ENCODE measurements at places on chromosomes 11 and 22. TPM values are rescaled to one million over a fixed set of nuclear protein-coding genes. Genes with fewer than 3 reads are reported as not detected.
A peak's percentile ranks its signal among the peaks of the same experiment; 100 is the strongest.

LMO1 gene
- total RNA-seq = not detected

RAG1 gene
- total RNA-seq = 1.1 TPM

ALDH3B2 gene
- total RNA-seq = not detected

CACNA1I gene
- not detected for total RNA-seq

APOA1 gene
- under 0.01 TPM for total RNA-seq

SYT9 gene
- total RNA-seq = 0.20 TPM

NAALAD2 gene
- total RNA-seq = 0.22 TPM

MAPK12 gene
- 37.0 TPM for total RNA-seq

TEX12 gene
- not detected for total RNA-seq

- no peak for DNase-seq
Measured at GRCh38 chr11:70606248-70606950, 208.1 kb downstream of the CTTN start.

DNA sequence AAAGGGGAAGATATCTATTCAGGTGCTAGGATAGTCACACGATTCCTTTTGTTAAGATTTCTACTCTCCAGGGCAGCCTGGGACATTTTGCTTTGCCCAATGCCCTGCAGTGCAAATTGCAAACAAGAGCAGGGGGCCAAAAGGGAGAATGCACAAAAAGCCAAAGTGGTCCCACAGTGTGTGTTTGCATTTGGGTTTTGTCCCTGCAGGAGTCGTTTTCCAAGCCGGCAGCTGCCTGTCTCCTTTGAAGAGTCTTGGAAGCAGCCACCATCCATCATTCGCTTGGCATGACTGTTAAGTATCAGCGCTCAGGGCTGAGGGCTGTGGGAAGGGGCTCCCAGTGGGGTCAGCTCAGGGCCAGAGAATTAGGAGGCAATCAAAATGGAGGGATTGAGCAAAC is 184.7 kb downstream of the MIAT start:
- no peak for DNase-seq

- DNase-seq = no peak
Measured at GRCh38 chr22:35113341-35113740, 47.4 kb downstream of the ISX start.

DNA sequence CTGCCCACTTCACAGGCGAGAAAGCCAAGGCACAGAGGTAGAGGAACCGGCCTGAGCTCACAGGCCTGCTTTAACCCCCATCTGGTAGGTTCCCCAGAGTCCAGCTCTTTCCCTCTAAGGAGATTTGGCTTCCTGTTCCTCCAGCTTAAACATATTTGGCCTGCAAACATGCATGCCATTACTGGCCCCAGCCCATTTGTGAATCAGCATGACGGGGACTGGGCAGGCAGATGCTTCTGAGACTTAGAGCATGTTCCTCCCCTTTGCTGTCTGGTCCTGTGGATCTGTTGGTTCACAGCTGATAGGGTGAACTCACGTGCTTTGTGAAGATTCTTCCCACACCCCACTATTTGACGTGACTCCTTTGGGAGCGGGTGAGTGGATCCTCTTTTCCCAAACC is 12.6 kb downstream of the CHST1 start:
- no peak for DNase-seq

DNA sequence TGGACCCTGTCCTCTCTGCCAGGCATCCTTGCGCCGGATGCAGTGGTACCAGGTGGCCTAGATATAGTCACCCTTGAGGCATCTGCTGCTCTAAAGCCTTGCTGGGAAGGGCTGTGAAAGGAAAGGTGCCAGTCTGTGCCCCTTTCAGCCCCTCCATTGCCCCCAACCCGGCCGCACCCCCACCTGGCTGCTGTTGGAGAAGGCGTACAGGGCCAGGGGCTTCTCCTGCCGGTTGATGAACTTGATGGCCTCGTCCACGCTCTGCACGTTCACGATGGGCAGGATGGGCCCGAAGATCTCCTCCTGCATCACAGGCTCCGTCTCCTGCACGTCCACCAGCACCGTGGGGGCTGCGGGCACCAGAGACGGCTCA is 10.2 kb downstream of the ALDH3B2 start:
- DNase-seq = no peak

DNA sequence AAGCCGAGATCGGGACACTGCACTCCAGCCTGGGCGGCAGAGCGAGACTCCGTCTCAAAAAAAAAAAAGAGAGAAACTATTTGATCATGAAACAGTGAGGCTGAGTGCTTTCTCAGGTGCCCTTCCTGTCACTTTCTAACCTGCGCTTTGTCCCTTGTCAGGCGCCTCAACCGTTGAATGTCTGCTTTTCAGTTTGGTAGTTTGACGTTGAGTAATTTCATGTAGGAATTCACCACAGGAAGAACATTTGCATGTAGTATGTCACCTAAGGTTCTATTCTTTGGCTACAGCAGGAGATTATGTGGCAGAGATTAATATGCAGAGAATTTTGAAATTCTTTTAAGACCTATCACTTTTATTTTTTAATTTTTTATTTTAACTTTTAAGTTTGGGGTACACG is 57.2 kb downstream of the PPFIA1 start:
- no peak for DNase-seq

DNA sequence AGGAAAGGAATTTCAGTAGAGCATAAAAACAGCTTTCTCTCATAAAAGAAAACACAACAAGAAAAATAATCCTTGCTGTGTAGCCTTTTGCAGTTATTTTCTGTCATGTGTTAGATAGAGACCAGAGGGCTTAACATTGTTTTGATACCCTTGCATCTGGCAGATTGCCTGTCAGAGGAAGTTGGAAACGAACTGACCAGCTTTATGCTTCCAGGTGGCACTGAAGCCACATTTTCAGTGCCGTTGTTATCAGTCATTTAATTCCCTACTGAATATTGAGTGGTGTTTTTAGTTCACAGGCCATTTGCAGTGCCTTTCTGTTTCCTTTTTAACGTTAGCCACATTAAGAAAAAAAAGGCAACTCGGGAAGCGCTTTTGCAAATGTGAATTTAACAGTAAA is 21.5 kb upstream of the RAG2 start:
- peak; percentile 86 for DNase-seq

- no peak for DNase-seq
Measured at GRCh38 chr11:109845437-109845836, 247.8 kb upstream of the ZC3H12C start.

DNA sequence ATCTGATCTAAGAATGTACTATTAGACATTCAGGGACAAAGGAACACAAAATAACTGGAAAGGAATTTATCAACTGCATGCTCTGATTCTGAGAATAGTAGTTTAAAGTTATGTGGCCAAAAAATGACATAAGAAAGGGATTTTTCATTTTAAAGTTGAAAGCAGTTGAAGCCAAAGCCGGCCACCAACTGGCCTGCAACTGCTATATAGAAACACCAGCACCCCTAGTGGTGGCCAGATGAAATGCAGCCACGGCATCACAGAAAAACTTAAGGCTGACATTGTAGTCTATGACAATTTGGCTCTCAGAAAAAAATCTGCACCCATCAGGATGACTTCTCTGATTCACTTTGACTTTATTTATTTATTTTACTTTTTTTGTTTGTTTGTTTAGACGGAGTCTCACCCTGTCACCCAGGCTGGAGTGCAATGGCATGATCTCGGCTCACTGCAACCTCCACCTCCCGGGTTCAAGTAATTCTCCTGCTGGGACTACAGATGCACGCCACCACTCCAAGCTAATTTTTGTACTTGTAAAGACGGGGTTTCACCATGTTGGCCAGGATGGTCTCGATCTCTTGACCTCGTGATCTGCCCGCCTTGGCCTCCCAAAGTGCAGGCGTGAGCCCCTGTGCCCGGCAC is 59.2 kb downstream of the SLC35F2 start:
- peak; percentile 80 for DNase-seq

DNA sequence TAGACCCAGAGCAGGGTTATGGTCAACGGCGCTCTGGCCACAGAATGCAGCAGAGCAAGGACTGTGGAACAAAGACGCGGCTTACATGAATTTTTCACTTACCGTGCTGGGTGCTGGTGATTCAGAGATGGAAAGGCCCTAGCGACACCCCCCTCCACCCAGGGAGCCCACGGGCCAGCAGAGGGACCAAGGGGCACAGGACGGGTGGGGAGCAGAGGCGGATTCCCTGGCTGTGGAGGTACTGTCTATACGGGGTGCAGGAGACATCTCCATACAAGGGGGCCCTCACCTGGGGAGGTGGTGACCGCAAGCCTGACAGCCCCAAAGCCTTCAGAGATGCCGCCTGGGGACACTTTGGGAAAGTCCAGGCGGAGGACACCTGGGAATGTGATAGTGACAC is 1.1 kb upstream of the SEPTIN5 start:
- no peak for DNase-seq

DNA sequence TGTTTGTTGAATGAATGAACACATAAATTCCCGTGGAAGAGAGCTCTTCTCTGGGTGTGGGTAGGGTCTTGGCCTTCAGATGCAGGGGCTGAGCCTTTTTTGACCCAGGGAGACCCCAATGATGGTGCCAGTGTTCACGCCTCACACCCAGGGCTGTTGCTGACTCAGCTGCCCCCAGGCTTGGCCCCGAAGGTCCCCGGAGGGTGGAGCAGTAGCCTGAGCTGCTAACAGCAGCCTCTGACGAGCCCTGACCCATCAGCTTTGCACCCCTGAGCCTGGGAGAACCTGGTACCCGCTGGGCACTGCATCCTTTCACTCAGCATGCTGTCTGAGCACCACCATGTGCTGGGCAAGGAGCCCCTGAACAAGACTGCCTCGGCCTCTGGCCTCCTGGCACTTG is 23.9 kb downstream of the NFAM1 start:
- no peak for DNase-seq

DNA sequence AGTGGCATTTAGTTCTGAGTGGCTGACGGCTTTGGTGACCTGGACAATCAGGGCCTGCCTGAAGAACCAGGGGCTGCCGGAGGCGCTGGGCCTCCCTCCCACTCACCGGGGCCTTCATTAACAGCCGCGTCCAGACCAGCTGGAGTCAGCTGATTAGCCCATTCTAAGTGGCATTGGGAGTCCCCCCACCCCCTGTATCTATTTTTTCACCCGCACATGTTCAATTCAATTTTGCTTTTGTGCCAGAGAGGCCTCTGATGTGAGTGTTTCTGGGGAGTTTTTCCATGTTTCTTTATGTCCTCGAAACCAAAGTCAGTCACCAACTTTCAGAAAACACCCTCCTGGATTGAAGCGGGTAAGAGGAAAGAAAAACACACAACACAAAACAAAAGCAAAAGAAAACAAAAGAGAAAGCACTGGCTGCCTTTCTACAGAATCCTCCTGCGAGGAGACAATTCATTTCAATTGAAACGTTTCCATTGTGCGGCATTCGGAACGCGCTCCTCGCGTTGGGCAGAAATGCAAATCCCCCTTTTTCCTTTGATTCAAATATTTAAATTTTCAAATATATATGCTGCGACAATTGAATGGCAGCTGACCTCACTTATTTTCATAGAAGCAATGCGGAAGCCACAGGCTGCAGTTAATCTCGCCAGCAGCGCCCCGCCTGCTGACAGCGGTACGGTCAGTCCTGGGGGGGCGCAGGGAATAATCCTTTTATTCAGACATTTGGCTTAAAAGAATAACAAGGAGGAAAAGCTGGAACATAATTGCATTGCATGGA is 17.7 kb downstream of the CDKN1C start:
- peak; percentile 44 for DNase-seq

GRCh38 chr11:106913141-106913540 is 105.1 kb downstream of the GUCY1A2 start:
- DNase-seq = no peak

DNA sequence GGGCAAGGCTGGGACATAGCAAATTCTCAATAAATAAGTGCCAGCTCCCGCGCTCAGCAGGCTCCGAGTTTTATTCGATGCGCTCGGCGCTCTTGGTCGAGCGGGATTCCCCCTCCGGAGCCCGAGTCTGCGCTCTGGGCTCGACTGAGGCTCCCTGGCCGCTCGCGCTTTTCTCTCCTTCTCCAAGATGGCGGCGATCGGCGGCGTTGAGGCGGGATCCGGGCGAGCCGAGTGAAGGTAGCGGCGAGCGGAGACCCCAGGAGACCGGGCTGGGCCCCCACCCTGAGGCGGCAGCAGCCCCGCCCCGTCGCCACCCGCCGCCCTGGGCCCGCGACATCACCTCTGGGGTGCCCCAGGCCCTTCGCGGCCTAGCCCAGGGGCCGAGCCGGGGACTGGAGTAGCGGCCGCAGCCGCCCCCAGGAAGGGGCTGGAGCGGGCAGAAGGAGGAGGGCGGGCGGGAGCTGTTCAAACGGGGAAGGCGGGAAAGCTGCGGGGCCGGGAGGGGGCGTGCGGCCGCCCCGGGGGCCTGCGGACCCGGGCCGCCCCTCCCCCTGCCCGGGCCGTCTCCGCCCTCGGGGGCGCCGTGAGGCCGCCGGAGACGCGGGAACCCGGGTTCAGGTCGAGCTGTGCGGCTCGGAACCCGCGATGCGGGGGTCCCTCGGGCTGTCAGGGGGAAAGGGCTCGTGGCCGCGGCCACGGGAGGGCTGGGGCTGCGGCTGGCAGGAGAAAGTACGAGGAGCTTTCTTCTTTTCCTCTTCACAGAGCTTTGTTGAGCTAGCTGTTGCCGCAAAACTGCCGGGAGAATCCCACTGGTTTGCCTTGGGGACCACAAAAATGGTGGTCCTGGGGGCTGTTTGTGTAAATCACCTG is at the start of gene HMGXB4:
TSS of gene HMGXB4 (plus strand) at position 173 of the 870 bp plus-strand sequence. CDS start 4,898 bp downstream, outside the sequence.
- DNase-seq = peak; percentile 94

GRCh38 chr11:88284336-88285050 is 53.0 kb downstream of the CTSC start:
- DNase-seq = peak; percentile 57

GRCh38 chr11:42257534-42257933 is 798.1 kb upstream of the LRRC4C start:
- no peak for DNase-seq

DNA sequence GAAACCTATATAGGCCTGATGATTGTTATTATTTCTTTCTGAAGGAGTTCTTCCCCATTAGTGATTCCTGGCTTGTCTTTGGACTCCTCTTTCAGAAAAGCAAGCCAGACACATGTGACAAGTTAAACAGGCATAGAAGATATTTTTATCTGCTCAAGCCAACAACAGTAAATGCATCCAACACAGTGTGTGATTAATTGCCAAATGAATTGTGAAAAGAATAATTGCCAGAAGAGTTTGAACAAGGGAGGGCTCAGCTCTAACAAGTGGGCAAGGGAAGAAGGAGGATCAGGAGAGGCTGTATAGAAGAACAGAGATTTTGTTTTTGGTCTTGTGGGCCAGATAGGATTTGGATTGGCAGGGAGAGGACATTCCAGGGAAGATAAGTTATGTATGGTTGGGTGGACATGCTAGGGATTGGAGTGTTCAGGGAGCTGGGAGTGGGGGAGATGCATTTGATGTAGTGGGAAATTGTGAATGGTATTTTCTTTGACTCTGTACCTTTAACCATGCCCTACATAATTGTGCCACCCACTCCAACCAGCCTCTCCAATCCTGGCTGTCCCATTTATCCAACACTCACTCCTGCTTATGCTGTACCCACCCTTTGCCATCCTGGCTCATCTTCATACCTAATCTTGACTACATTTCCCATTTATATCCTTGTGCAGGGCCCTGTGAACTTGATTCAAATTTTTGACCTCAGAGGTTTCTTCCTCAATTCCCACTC is 172.8 kb downstream of the RRAS2 start:
- no peak for DNase-seq

- no peak for DNase-seq
Measured at GRCh38 chr11:64857485-64857884, 13.0 kb upstream of the CDC42BPG start.

DNA sequence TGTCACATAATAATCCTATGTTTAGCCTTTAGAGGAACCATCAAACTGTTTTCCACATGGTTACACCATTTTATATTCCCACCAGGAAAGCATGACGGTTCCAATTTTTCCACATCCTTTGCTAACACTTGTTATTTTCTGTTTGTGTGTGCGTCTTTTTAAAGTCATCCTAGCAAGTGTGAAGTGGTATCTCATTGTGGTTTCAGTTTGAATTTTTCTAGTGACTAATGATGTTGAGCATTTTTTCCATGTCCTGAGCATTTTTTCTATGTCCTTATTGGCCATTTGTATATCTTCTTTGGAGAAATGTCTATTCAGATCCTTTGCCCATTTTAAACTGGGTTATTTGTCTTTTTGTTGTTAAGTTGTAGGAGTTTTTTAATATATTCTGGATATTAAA is 53.7 kb upstream of the DEPDC7 start:
- DNase-seq = no peak

Data from lung microvascular endothelial cell (primary cell).